ENCODE measurements at places on chromosomes 4 and X.

DNA sequence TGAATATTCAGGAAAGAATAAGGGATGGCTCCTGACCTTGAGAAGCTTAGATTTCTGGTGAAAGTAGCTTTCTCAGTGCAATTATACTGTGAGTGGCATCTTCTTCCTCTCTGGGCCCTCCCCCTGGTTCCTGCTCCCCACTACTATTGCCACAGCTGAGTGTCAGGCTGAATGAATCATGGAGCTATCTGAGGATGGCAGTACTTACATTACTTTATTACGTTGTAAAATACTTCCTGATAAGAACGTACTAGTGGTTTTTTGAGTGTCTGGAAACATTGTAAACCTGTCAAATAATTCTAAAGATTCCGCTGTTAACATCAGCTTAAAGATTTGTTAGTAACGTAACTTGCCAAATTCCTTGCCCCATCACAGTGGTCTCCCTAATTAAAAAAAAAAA, 36.2 kb downstream of the ARHGAP10 start:
- H3K4me1 ChIP-seq = no peaks in the 10 kb centered on the region
- H3K4me3 ChIP-seq = no peak overlapping the region
- H3K36me3 ChIP-seq = no peaks in the 10 kb centered on the region

- no peak overlapping the region for H3K4me3 ChIP-seq
- no peak for DNase-seq
- H3K4me1 ChIP-seq = no peaks in the 10 kb centered on the region
- H3K36me3 ChIP-seq = no peaks in the 10 kb centered on the region
- no peaks in the 10 kb centered on the region for H3K27me3 ChIP-seq
These were observed 51.4 kb upstream of the EMCN start for GRCh38 chr4:100569196-100569595.

GRCh38 chr4:113435893-113436292, 325.6 kb downstream of the CAMK2D start:
- no peak overlapping the region for H3K4me3 ChIP-seq
- H3K36me3 ChIP-seq = no peaks in the 10 kb centered on the region
- H3K27ac ChIP-seq = peak overlapping the region; percentile 53
- no peaks in the 10 kb centered on the region for H3K4me1 ChIP-seq
- peak; percentile 44 for DNase-seq

GRCh38 chr4:151771664-151772063, 10.9 kb upstream of the GATB start:
- no peak for DNase-seq
- no peaks in the 10 kb centered on the region for H3K27me3 ChIP-seq
- no peaks in the 10 kb centered on the region for H3K36me3 ChIP-seq
- no peak overlapping the region for H3K4me3 ChIP-seq
- no peaks in the 10 kb centered on the region for H3K4me1 ChIP-seq
- H3K27ac ChIP-seq = no peak overlapping the region

DNA sequence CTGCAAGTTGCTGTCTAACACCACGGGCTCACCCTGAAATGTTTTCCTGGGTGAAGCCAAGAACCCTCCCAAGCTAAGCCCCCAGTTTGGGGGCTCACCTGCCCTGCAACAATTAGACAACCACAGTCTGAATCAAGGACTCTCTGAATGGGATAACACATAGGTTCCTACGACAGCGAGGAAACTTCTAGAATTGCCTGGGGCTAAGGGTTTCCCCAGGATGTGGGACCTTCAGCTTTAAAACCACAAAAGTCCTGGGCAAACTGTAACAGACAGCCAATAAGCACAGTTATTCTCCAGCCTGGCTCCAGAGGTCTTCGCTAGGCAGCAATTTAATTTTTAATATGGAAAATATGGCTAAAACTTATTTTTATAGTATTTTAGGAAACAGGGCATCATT, 162.6 kb downstream of the PRKX start:
- no peak for DNase-seq
- no peaks in the 10 kb centered on the region for H3K4me1 ChIP-seq
- no peaks in the 10 kb centered on the region for H3K36me3 ChIP-seq
- no peak overlapping the region for H3K4me3 ChIP-seq

- no peaks in the 10 kb centered on the region for H3K36me3 ChIP-seq
- no peak overlapping the region for H3K4me3 ChIP-seq
- H3K4me1 ChIP-seq = no peaks in the 10 kb centered on the region
- DNase-seq = no peak
These were observed 387.3 kb downstream of the SPRY1 start for GRCh38 chr4:123783921-123784320.

- no peak overlapping the region for H3K4me3 ChIP-seq
- no peaks in the 10 kb centered on the region for H3K36me3 ChIP-seq
- H3K27me3 ChIP-seq = no peaks in the 10 kb centered on the region
- peaks cover 11% of the 10 kb centered on the region for H3K4me1 ChIP-seq
- DNase-seq = peak; percentile 48
- no peak overlapping the region for H3K27ac ChIP-seq
These were observed 254.2 kb downstream of the ADAMTS3 start for GRCh38 chr4:72314869-72315268.

GRCh38 chrX:16114611-16115010, 8.8 kb upstream of the GRPR start:
- H3K36me3 ChIP-seq = no peaks in the 10 kb centered on the region
- peaks cover 7% of the 10 kb centered on the region for H3K27me3 ChIP-seq
- no peak overlapping the region for H3K4me3 ChIP-seq
- no peaks in the 10 kb centered on the region for H3K4me1 ChIP-seq

DNA sequence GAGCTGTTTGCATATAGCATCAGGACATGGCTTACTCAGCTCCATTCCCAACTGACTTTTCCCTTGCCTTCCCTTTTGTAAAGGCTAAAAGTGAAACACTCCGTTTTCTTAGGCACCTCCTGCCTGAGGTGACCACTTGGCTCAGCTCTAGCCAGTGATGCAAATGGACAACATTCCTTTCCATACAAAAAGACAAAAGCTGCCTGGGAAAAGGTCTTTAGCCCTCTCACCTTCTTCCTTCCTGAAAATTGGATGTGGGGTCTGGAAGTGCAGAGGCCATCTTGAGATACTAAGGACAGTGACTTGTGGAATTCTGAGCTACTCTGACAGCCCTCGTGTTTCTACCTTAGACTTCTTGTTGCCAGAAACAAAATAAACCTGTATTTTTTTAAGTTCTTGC, 27.7 kb upstream of the SFRP2 start:
- no peak for DNase-seq
- no peak overlapping the region for H3K4me3 ChIP-seq
- no peaks in the 10 kb centered on the region for H3K36me3 ChIP-seq
- no peaks in the 10 kb centered on the region for H3K27me3 ChIP-seq
- H3K27ac ChIP-seq = no peak overlapping the region

GRCh38 chr4:86498863-86499166, 95.3 kb upstream of the PTPN13 start:
- H3K27me3 ChIP-seq = no peaks in the 10 kb centered on the region
- DNase-seq = no peak
- no peaks in the 10 kb centered on the region for H3K36me3 ChIP-seq
- H3K27ac ChIP-seq = no peak overlapping the region
- H3K4me3 ChIP-seq = no peak overlapping the region
- peaks cover 10% of the 10 kb centered on the region for H3K4me1 ChIP-seq

- no peaks in the 10 kb centered on the region for H3K4me1 ChIP-seq
- no peaks in the 10 kb centered on the region for H3K36me3 ChIP-seq
- no peaks in the 10 kb centered on the region for H3K27me3 ChIP-seq
These were observed 28.8 kb downstream of the RPS6KA3 start for GRCh38 chrX:20237864-20238263.

DNA sequence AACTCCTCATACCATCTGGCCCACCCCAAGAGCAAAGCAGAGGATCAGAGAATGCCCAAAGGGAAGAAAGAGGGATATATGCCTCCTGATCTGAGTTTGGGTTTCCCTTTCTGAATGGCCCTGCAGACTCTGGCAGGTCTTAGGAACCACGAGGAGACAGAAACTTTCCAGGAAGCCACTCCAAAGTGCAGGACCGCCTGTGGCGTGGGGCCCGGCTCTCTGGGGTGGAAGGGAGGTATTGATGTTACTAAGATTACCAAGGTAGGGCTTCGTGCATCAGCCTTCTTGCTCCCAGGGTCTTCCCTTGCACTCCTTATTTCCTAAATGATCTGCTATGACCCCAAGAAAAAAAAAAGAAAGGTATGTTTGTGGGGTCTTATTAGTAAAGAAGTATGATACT, 41.9 kb upstream of the SPRY1 start:
- DNase-seq = no peak
- no peaks in the 10 kb centered on the region for H3K27me3 ChIP-seq
- no peaks in the 10 kb centered on the region for H3K36me3 ChIP-seq
- H3K4me1 ChIP-seq = no peaks in the 10 kb centered on the region
- H3K4me3 ChIP-seq = no peak overlapping the region
- H3K27ac ChIP-seq = no peak overlapping the region

GRCh38 chr4:54545663-54546424, 111.9 kb upstream of the KIT start:
- H3K4me3 ChIP-seq = no peak overlapping the region
- peaks cover 6% of the 10 kb centered on the region for H3K4me1 ChIP-seq
- no peak overlapping the region for H3K27ac ChIP-seq
- no peaks in the 10 kb centered on the region for H3K36me3 ChIP-seq

DNA sequence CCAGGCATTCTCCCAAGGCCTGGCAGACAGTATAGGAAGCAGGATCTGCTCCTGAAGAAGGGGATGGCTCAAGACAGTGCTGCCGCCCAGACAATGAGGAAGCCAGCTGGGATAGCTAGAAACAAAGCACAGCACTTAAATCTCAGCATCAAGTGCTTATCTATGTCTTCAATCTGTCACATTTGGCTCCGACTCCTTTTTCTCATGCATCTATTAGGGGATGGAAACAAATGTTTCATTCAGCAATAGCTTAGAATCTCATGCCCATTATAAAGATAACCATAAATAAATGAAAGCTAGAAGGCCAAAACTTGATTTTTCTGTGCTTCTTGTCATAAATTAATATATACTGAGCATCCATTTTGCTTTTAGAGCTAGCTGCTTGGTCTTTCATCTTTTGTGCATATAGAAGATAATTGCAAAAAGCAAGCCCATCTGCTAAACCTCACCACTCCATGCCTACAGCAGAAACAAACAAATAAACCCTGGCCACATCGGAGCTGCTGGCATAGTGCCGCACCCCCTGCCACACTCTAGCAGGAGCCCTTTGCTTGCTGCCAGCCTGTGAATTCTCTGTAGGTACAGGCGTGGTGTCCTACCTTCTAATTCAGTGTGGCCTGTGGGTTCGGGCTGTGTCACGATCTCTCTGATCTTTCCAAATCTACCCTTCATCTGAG, 75.9 kb downstream of the AASDH start:
- no peaks in the 10 kb centered on the region for H3K4me1 ChIP-seq
- H3K36me3 ChIP-seq = no peaks in the 10 kb centered on the region
- H3K27ac ChIP-seq = no peak overlapping the region
- DNase-seq = no peak

- no peak overlapping the region for H3K4me3 ChIP-seq
- no peaks in the 10 kb centered on the region for H3K4me1 ChIP-seq
- no peaks in the 10 kb centered on the region for H3K36me3 ChIP-seq
- peaks cover 18% of the 10 kb centered on the region for H3K27me3 ChIP-seq
- H3K27ac ChIP-seq = no peak overlapping the region
These were observed 247.6 kb upstream of the RPS6KA3 start for GRCh38 chrX:20514358-20514757.

GRCh38 chr4:130238121-130238520, 1142.2 kb downstream of the C4orf33 start:
- H3K4me1 ChIP-seq = no peaks in the 10 kb centered on the region
- no peak overlapping the region for H3K4me3 ChIP-seq
- no peaks in the 10 kb centered on the region for H3K36me3 ChIP-seq

DNA sequence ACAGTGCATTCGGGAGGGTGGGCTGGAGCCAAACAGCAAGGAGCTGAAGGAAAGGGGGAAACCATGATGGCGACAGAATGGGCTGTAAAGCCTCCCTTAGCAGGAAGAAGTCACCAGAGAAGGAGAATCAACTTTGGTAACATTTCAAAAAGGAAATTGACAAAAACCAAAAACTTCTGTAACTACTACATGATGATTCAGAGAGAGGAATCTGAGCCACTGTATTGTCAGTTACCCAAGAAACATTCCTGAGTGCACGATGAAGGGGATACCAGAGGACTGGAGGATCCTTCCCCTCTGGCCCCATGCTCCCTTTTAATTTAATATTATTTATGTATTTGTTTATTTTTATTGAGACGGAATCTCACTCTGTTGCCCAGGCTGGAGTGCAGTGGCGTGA, 26.3 kb downstream of the PDHA1 start:
- no peaks in the 10 kb centered on the region for H3K27me3 ChIP-seq
- H3K4me3 ChIP-seq = no peak overlapping the region
- H3K4me1 ChIP-seq = peaks cover 11% of the 10 kb centered on the region
- H3K36me3 ChIP-seq = no peaks in the 10 kb centered on the region
- no peak for DNase-seq

DNA sequence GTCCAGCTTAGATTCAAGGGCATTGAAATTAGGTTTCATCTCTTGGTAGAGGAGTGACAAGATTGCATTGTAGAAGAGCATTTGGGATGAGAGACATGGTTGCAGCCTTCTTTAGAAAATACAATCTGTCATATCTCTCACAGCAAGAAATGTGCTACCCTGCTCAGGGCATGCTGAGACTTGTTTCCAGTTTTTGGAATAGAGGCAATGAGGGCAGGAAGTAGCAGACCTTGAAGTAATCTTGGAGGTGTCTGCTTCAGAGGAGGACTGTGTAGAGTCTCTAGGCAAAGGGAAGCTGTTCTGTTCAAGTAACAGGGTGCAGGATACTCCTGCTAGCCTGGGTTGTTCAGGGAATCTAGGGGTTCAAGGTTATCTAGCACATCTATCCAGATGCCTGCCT, 116.1 kb upstream of the ZNF827 start:
- H3K4me3 ChIP-seq = no peak overlapping the region
- no peaks in the 10 kb centered on the region for H3K27me3 ChIP-seq
- H3K36me3 ChIP-seq = no peaks in the 10 kb centered on the region
- no peak overlapping the region for H3K27ac ChIP-seq
- DNase-seq = no peak

- H3K4me3 ChIP-seq = no peak overlapping the region
- DNase-seq = no peak
- no peaks in the 10 kb centered on the region for H3K27me3 ChIP-seq
- peaks cover 5% of the 10 kb centered on the region for H3K4me1 ChIP-seq
- no peak overlapping the region for H3K27ac ChIP-seq
- no peaks in the 10 kb centered on the region for H3K36me3 ChIP-seq
These were observed 92.0 kb downstream of the NAA11 start for GRCh38 chr4:79233820-79234219.

DNA sequence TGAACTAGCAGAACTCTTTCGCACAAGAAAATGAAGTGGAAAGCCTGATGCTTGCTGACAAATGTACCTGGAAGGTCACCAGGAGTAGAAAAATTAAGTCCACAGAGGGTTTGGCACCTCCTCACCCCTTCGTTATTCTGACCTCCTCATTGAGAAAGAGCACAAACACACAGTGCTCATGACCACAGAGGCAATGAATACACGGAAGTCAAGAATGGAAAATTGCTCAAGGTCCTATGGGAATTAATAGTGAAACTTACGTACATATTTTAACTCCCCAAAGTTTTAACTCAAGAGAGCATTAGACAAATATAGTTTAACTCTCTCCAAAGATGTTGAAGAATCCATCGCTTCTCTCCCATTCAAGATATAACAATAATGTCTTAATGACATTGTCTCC, 83.6 kb upstream of the CAMK2D start:
- H3K27me3 ChIP-seq = no peaks in the 10 kb centered on the region
- H3K36me3 ChIP-seq = no peaks in the 10 kb centered on the region
- H3K4me3 ChIP-seq = no peak overlapping the region
- no peak overlapping the region for H3K27ac ChIP-seq
- no peak for DNase-seq
- H3K4me1 ChIP-seq = no peaks in the 10 kb centered on the region
